ENCODE measurements at places on chromosomes 6 and 20.

DNA sequence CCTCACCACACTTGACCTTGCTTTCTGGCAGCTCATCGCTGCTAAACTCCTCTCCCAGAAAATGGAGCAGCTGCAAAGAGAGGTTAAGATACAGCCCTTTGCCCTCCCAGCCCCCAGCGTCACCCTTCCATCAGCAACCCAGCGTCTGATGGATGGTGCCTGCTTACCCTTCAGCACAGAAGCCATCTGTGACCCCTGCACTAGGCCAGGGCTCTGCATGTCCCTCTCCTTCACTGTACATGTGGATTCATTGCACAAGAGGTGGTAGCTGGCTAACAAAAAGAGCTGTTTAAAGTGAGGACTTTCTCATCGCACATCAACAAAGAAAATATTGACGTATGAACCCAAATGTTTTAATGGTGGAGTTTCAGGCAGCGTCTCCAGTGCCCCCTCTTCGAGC, 12.3 kb downstream of the LBP start:
- no peak for DNase-seq

GRCh38 chr20:53100476-53100911, 128.3 kb downstream of the TSHZ2 start:
- no peak for DNase-seq

DNA sequence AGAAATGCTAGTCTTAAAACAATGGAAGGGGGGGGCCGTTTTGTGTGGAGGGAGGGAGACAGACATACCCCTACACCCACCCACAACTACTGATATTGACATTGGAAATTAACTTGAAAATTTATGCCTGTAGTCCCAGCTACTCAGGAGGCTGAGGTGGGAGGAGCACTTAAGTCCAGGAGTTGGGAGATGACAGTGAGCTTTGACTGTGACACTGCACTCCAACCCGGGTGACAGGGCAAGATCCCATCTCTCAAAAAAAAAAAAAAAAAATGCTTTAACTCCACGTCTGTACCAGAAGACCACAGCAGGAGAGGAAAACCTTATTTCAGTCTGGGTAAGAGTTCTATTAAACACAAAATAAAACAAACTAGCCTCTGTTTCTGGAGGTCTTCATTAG, 2.2 kb downstream of the TBC1D20 start:
- DNase-seq = no peak

GRCh38 chr6:37005061-37005810, at the start of gene FGD2:
Gene FGD2 (plus strand): TSS chr6:37005655. CDS start chr6:37005818, 163 bp downstream.
- peak; percentile 36 for DNase-seq

GRCh38 chr20:20969701-20970280, 136.4 kb downstream of the LINC00237 start:
- no peak for DNase-seq

- DNase-seq = no peak
Observed at GRCh38 chr6:152977556-152977955, 5.3 kb downstream of the FBXO5 start.

DNA sequence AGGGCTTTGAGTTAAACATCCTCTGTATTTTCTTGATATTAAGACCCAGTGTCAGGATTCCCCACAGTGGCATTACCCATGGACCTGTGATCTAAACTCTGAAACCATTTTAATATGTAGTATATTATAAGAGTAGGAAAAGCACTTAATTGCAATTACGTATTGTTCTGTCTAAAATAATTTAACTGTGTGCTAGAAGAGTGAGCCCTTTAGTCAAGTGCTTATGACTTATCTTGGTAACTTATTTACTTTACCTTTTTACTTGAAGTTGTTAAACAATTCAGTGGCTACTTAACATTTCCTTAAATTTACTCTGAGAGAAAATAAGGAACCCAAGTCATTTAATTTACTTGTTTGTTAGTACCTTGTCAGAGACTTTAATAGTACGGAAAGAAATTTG, 173.6 kb downstream of the CDKAL1 start:
- DNase-seq = no peak

DNA sequence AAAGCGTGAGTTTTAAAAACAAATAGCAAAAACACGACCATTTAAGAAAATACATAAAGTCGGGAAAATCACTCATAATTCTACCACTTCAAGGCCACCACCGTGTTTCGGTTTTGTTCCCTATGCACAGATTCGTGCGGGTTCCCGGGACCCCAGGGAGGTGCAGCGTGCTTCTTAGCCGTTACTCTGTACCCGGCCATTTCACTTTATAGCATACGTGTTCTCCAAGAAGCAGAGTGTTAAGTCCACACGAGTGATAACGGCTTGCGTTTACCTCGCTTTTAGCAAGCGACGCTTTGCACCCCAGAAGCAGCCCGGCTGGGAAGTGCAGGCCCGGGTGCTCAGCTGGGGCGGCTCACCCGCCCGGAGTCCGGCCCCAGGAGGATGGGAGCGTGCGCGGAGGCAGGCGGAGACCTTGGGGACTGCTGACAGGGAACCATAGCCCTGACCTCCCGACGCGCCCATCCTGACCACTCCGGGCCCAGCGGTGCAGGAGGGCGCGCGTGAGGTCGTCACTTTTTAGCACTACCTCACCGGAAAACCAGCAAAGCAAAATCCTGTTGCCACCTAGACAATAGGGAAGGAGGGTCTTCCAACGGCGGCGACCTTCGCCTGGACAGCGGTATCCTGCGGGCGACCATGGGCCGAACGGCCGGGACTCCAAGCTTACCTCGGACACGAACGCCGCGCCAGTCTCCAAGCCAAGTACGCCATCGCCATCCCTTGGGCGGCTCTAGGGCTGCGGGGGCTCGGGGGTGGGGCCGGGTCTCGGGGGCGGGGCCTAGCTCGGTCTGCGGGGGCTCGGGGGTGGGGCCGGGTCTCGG, at the start of gene ECI2:
Gene ECI2 (minus strand): TSS at position 735 of the 824 bp plus-strand sequence. CDS start 15 bp downstream, at position 720.
- DNase-seq = no peak

DNA sequence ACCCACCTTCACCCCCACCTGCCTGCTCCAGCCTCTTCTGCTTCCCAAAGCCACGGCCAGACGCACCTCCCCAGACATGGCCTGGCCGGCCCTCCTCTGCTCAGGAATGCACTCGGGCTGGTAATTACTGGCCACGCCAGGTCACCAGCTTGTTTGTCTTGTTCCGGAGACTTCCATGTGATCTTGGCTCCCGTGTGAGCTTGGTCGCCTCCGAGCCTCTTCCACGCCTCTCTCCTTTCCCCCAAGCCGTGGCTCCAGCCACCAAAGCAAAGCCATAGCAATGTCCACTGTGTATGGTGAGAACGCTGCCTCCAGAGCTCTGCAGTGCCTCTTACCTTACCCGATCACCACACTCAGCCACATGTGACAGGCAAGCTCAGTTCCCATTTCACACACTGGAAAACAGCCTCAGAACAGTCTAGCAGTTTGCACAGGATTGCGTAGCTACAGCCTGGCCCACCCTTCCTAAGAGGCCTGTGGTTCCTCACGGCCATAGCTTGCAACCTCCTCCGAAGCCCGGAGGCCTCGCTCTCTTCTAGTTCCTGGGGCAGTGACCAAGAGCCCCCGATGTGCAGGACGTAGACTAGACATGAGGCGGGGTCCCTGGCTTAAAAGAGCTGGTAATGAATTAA, 48.1 kb upstream of the AFDN start:
- DNase-seq = no peak

- DNase-seq = no peak
Observed at GRCh38 chr20:16366529-16366928, 206.7 kb downstream of the KIF16B start.

DNA sequence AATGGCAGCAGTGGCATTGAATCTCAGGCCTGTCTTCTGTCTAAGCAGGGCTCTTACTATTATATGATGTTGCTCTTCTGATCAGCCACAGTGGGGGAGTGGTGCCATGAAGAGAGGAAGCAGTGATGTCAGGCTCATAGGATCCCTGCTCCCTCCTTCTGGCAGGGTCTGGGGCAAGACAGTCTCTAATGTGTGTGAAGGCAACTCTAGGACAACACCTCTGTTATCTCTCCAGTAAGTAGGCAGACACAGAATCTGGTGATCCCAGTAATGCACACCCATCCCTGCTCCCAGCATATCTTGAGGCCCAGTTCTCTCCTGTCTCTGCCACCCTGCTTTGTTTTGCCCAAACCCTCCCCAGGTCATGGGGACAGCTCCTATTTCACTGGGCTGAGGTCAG, 8.8 kb downstream of the C20orf202 start:
- DNase-seq = no peak

DNA sequence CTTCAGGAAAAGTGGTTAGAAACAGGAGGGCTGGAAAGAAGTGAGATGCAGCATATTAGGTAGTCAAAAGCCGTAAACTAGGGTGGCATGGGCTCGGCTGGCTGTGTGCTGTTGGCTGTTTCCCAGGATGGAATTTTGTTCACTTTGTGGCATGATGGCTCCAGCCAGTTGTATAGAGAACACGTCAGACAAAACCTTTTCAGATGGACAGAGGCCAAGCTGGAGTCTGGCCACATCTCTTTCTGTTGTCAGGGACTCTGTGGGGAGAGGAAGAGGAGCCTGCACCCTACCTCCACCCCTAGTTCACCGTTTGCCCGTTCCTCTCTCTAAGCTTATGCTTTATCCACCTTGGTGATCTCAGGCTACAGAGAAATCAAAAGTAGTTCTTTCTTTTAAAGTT, 22.0 kb downstream of the C6orf89 start:
- DNase-seq = no peak

DNA sequence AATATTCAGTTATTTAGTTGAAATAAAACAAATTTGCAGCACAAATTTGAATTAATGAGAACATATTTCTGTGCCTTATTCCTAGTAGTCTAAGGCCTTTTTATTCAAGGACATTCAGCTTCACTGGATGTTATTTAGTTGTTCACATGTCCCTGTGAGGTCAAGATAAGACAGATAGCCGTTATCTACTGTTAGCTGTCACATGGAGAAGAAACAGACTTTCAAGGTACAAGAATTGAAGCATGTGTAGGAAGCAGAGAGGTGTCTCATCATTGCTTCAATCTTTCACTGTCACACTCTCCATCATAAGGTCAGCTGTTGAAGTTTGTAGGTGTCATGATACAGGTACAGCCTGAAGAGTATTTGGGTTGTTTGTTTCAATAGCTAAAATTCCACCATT, 112.9 kb upstream of the JAG1 start:
- DNase-seq = no peak

GRCh38 chr6:120103618-120104017, 754.1 kb upstream of the MAN1A1 start:
- DNase-seq = no peak

DNA sequence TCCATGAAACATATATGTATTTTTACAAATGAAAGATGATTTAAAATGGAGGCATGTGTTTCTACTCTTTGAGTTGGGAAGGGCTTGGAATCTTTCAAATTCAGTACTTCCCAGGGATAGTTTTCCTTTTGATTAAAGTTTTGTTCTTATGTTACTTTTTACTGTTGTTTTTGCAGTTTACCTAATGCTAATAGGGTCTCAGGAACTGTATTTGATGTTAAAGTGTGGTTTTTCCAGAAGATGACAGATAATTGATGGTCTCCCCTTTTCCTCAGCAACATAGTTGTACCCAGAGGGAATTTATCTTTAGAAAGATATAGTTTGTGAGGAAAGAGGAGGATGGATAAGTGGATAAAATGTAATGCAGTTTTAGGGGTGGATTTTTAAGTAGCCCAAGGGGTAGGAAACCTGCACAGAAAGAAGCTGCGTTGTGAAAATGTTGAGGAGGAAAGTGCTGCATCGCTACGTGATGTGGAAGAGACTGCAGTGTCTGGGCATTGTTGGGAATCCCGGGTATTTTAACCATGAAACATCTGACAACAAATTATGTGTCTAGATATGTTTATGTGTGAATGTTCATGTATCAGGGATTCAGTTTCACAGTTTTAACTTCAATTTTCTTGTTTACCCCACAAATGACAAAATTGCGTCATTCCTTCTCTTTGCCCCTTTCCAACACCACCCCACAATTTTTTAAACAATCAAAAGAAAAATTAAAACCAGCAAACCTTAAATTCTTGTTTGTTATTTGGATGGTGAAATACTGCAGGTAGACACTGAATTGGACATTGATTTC, 42.3 kb downstream of the GNAS start:
- DNase-seq = no peak

GRCh38 chr6:154969796-154970195, 25.3 kb upstream of the TIAM2 start:
- no peak for DNase-seq

DNA sequence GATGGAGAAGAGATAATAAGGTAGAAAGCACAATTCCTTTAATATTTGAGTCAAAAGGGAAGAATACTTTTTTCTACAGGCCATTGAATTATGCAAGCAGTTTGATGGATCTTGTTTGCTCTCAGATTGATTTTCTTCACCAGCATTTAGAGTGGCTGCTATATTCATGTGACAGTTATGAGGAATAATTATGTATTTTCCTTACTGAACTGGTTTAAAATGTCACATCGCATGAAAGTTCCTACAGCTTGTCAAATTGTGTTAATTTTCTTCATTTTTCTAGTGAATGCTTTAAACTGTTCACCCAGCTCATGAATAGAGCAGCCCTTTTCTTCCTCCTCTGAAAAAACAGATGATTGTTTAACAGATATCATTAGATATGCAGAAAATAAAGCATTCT, 37.4 kb upstream of the TPD52L1 start:
- DNase-seq = no peak

- DNase-seq = no peak
Observed at GRCh38 chr6:134446896-134447295, 129.0 kb upstream of the SGK1 start.

- DNase-seq = no peak
Observed at GRCh38 chr6:347951-348859, 43.3 kb upstream of the IRF4 start.
